ENCODE measurements at places on chromosomes 12 and 14.

GRCh38 chr12:132593938-132594358 is 16.4 kb downstream of the LRCOL1 start:
- DNase-seq = no peak

- DNase-seq = no peak
Measured at GRCh38 chr12:57733928-57734327, 4.6 kb downstream of the AGAP2 start.

DNA sequence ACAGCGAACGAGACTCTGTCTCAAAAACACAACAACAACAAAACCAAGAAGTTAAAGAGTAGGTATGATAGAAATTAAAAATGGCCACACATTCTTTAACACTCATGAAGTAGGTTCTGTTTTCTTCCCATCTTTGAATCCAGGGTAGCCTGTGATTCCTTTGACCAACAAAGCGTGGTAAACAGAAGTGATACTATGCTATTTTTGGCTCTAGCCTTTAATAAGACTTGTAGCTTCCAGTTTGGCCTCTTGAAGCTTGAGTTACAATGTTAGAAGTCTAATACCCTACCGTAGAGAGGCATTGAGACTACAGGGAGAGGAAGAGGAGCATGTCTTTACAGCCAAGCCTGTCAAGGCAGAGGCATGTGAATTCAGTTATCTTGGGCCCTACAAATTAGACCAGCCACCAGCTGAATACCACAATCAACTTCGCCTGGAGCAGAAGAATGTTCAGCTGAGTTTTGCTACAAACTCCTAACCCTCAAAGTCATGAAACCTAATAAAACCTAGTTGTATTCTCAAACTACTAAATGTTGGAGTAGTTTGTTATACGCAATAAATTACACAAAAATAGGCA is 4.9 kb upstream of the NEMF start:
- DNase-seq = no peak

DNA sequence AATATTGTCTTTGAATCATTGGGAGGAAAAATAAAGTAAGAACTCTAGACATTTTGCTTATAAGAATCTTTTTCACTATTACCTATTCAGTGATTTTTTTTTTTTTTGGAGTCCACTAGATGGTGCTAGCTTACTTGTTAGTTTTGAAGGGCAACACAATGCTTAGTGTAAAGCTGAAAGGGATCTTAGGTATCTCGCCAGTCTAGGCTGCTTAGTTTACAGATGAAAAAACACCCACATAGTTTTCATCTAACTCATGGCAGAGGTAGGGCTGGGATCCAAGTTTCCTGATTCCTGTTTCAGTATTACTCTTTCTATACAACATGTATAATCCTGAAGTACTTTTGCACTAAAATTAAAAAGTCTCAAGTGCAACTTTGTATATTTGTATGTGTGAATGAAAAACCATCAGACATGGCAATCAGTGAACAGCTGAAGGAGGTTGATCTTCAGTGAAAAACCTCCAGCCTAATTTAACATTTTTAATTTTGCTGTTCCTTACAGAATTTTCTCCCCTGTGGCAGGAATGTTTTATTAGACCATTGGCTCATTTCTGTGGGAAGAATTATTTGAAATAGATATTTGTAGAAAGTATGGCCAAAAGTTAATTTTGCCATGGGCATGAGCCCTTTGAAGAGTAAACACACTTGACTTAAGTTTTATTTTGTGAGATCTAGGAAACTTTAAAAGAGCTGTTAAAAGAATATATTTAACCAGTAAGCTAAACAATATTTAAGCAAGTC is 40.7 kb downstream of the LRRIQ1 start:
- DNase-seq = no peak

- DNase-seq = no peak
Measured at GRCh38 chr12:114732426-114733030, 48.6 kb upstream of the TBX3 start.

All from stimulated activated CD8-positive, alpha-beta memory T cell treated with anti-CD3 and anti-CD28 coated beads, Interleukin-4, amount 100 ng/mL, for 4 hours (primary cell).